Left colon (tissue), 2 donors: ENCODE measurements at places on chromosomes 2 and 18. TPM values are rescaled to one million over a fixed set of nuclear protein-coding genes. Genes with fewer than 3 reads are reported as not detected.

DNA sequence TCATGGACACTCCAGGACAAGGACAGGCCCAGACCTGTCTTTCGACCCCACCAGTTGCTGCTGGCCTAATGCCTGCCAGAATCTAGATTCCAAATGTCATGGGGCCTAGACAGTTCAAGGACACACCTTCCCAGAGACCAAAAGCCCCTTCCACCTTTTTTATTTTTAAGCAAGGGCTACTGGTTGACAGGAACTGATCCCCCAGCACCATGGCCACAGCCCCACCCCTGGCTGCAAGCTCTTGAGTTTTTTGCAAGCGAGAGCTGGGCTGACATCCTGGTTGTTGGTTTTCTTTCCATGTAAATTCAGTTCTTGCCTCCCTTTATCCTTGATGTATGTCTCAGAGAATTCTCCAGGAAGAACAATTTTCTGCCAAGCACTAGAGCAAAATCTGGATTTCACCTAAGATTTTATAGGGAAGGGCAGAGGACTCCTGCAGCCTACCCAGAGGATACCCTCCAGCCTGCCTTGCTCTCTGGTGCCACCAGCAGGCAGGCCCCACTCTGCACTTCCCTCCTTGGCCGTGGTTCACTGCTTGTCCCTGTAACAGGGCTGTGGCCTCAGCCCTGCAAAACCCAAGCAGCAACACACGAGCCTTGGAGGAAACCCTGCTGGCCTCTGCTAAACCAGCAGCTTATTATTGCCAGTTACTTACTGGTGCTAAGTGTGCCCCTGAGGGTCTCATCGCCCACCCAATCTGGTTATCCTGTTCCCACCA, 97.7 kb downstream of the TWIST2 start:
- DNase-seq: no peak

GRCh38 chr2:143121957-143122356, 7.3 kb upstream of the ARHGAP15 start:
- DNase-seq: no peak

- no peak for DNase-seq
Measured at GRCh38 chr2:98771721-98772524, 41.0 kb upstream of the MGAT4A start.

DNA sequence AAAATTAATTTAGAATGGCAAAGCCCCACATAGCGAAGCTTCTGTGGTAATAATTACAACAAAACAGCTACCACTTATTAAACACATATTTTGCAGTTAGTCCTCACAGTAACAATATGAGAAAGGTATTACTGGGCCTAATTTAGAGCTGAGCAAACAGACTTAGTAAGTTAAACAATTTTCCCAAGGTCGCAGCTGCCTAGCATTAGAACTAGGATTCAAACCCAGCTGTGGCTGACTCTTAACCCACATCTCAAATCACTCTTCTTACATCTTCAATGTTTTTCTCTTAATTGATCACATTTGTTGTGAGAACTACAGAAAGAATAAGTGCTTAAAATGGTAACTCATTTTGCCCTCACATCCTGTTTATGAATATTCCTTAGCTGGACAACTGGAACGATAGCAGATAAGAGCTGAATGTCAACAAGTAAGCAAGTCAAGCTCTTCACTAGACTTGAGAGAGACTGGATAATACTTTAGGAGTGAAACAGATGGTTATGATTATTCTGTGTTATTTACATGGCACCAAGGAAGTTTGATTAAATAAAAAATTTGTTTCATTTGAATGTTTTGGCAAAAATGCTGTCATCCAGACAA, 59.4 kb upstream of the TMEM17 start:
- DNase-seq: no peak

The REG3A gene
- not detected for total RNA-seq

- DNase-seq: peak; percentile 1
Measured at GRCh38 chr2:24828238-24828996, 35.2 kb downstream of the CENPO start.

DNA sequence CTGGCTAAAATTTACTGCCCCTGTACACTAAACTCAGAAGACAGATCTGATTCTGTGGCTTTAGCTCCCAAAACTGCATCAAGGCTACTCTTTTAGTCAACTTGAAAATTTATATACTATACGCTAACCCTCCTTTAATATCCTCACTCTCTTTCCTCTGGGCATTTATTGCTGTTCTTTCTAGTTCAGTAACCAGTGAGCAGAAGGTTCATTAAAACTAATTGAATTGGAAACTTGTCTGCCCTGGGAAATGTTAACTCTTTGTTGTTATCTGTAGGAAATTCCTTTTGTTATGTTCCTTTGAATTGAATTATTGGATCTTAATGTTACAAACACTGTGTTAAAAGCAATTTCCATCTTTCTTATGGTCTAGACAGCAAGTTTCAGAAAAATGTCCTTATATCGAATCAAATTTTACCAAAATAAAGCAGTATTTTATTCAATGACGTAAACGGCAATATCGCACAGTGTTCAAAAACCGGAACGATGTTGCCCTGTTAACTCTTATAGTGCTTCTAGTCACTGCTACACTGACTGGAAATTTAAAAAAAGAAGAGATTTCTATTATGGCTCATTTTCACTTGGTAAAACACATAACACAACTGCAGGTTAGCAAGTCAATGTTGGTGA, 168.3 kb downstream of the NR4A2 start:
- no peak for DNase-seq

The IL1A gene
- 0.17 TPM for total RNA-seq
